Activated CD4-positive, alpha-beta memory T cell treated with anti-CD3 and anti-CD28 coated beads, Interleukin-2, amount 10 ng/mL, durations not matched to agents 7 days and 5 days (primary cell): ENCODE measurements at places on chromosomes 7 and 10.

GRCh38 chr10:48613016-48613415, 8.1 kb upstream of the ARHGAP22 start:
- H3K27ac ChIP-seq, result no peak overlapping the region
- H3K36me3 ChIP-seq, result no peaks in the 10 kb centered on the region
- peaks cover 22% of the 10 kb centered on the region for H3K27me3 ChIP-seq
- H3K4me3 ChIP-seq, result no peak overlapping the region

DNA sequence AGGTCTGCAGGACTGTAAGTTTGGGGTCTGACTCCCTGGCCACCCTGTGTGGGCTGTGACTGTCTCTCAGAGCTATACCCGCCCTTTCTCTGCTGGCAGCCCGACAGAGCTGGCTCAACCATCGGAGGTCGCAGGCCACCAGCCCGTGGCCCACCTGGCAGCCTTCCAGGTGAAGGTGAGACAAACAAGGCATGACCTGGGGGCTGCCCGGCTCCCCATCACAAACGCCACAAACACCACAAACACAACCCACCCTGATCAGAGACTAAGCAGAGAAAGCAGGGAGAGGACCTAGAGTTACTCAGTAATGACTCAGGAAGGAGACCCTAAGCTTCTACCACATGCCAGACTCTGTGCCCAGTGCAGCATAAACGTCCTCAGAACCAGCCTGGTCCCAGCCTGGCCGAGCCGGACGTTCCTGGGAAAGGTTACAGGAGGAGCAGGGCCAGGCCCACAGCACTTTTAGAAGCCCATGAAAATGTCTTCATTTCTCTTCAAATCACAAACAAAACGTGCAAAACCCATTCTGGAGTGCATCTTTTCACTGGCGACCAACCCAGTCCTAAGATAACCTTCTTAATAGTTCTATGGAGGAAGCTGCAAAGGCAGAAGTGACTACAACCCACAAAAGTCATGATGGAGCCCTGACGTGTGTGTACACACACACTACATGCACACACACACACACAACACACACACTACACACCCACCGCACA, 66.8 kb downstream of the MKI67 start:
- no peak for DNase-seq
- H3K27ac ChIP-seq, result no peak overlapping the region
- H3K4me3 ChIP-seq, result no peak overlapping the region
- no peaks in the 10 kb centered on the region for H3K27me3 ChIP-seq
- peaks cover 69% of the 10 kb centered on the region for H3K36me3 ChIP-seq

DNA sequence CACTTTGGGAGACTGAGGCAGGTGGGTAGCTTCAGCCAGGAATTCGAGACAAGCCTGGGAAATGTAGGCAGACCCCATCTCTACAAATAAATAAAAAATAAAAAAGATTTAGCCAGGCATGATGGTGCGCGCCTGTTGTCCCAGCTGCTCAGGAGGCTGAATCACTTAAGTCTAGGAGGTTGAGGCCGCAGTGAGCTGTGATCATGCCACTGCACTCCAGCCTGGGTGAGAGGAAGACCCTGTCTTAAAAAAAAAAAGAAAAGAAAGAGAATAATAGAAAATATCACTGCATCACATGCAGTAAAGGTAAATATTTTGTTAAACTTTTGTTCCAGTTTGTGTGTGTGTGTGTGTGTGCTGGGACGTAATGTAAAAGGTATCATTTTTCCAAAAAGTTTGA, 3.0 kb downstream of the STRIP2 start:
- H3K4me3 ChIP-seq, result no peak overlapping the region
- H3K4me1 ChIP-seq, result peaks cover 55% of the 10 kb centered on the region
- DNase-seq, result no peak
- no peak overlapping the region for H3K27ac ChIP-seq

- H3K27me3 ChIP-seq, result peaks cover 3% of the 10 kb centered on the region
- DNase-seq, result no peak
- H3K4me3 ChIP-seq, result no peak overlapping the region
- H3K4me1 ChIP-seq, result no peaks in the 10 kb centered on the region
- no peak overlapping the region for H3K27ac ChIP-seq
Observed at GRCh38 chr7:132261327-132262159, 314.7 kb downstream of the PLXNA4 start.

DNA sequence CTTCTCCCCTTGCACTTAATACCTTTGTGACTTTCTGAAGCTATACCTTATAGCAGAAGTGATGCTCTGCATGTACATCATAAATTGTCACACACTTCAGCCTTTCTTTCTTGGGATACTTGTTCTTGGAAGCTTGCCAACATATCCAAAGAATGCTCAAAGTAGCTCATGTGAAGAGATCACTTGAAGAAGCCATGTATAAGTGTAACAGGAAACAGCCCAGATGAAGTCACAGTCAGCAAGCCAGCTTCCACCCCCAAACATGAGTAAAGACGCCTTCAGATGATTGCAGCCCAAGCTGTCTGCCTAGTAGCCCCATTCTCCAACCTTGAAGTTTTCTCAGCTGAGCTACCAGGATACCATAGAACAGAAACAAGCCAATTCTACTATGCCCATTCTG, 50.9 kb downstream of the DGKB start:
- no peaks in the 10 kb centered on the region for H3K36me3 ChIP-seq
- no peak overlapping the region for H3K4me3 ChIP-seq
- DNase-seq, result no peak
- no peak overlapping the region for H3K27ac ChIP-seq
- no peaks in the 10 kb centered on the region for H3K27me3 ChIP-seq
- H3K4me1 ChIP-seq, result peaks cover 5% of the 10 kb centered on the region

DNA sequence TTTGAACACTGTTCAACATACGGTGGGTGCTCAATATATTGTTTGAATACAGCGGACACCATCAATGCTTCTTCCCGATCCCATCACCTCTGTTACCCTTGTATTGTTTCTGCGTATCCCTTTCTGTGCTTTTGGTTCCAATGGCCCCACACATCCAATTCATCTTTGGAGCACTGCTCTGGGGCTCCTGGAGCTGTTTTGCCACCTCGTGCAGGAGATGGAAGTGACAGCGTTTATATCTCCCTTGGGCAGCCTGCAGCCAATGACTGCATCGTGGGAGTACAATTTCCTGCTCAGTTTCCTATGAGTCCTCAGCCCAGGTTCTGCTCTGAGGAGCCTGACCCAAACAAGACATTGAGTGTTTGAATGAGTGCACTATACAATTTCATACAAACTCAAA, 50.2 kb upstream of the PIK3CG start:
- H3K27me3 ChIP-seq, result no peaks in the 10 kb centered on the region
- DNase-seq, result no peak
- no peaks in the 10 kb centered on the region for H3K36me3 ChIP-seq

DNA sequence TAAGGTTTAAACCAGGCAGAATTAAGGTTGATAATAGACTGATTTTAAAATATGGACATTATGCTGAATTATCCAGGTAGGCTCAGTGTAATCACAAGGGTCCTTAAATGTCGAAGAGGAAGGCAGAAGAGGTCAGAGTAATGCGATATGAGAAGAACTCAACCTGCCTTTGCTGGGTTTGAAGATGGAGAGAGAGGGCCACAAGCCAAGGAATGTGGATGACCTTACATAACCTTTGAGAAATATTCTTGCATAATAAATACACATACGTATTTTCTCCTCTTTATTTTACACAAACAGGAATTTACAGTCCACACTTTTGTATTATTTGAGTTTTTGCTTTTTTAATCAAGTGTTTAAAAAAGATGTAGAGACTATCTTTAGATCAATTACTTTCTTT, 88.5 kb downstream of the ST7 start:
- H3K4me3 ChIP-seq, result no peak overlapping the region
- no peak overlapping the region for H3K27ac ChIP-seq
- H3K36me3 ChIP-seq, result no peaks in the 10 kb centered on the region
- peaks cover 13% of the 10 kb centered on the region for H3K4me1 ChIP-seq
- no peak for DNase-seq

GRCh38 chr10:100041306-100042002, 31.7 kb upstream of the DNMBP start:
- H3K4me3 ChIP-seq, result no peak overlapping the region
- peaks cover 27% of the 10 kb centered on the region for H3K27me3 ChIP-seq
- H3K4me1 ChIP-seq, result peaks cover 2% of the 10 kb centered on the region
- no peak overlapping the region for H3K27ac ChIP-seq
- no peak for DNase-seq

GRCh38 chr10:59104186-59104585, 72.3 kb upstream of the PHYHIPL start:
- H3K27ac ChIP-seq, result no peak overlapping the region
- no peaks in the 10 kb centered on the region for H3K4me1 ChIP-seq
- no peak for DNase-seq
- H3K36me3 ChIP-seq, result no peaks in the 10 kb centered on the region

DNA sequence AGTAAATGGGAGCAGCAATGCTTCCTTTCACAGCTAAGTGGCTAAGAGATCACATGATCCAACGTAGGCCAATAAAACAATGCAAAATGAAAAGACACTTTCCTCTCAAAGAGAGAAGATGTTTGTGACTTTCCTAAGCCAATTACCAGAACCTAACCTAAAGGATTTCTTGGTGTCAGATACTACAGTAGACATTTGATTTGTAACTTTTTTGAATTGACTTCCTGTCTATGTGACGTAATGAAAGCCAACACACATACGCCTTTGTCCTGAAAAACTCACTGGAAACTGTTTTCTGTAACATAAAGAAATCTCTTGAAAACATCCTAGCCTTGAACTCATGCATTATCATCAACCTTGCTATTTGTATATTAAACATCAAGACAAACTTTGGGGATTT, 417.1 kb downstream of the GPAM start:
- no peak for DNase-seq
- H3K4me1 ChIP-seq, result no peaks in the 10 kb centered on the region
- H3K27ac ChIP-seq, result no peak overlapping the region
- no peaks in the 10 kb centered on the region for H3K27me3 ChIP-seq

GRCh38 chr10:77452952-77453564, 184.6 kb downstream of the KCNMA1 start:
- H3K27ac ChIP-seq, result no peak overlapping the region
- no peak overlapping the region for H3K4me3 ChIP-seq
- no peaks in the 10 kb centered on the region for H3K27me3 ChIP-seq
- no peak for DNase-seq

DNA sequence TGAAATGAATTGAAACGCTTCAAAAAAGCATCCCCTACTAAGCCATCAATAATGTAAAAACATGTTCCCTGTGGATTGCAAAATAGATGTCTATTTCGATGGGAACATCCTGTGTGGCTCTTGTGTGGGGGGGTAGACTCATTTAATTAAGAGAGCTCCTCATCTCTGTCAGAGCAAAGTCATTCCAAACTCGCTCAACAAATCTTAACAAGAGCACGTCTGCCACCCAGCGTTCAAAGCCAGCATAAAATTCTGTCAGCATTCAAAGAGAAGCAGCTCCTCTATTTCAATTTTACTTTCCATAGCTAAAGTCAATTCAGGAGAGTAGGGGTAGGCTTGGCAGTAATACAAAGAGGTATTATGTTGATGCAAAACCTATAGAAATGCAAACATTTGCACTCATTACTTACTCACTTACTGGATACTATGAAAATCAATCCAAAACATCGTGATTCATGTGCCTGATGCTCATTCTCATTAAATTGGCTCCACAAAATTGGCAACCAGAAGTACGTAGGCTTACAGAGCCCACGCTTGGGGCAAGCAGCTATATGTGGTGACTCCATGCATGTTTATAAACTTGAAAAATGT, 114.9 kb downstream of the IPMK start:
- H3K4me1 ChIP-seq, result no peaks in the 10 kb centered on the region
- H3K4me3 ChIP-seq, result no peak overlapping the region
- no peaks in the 10 kb centered on the region for H3K36me3 ChIP-seq
- DNase-seq, result peak; percentile 44
- H3K27ac ChIP-seq, result no peak overlapping the region

DNA sequence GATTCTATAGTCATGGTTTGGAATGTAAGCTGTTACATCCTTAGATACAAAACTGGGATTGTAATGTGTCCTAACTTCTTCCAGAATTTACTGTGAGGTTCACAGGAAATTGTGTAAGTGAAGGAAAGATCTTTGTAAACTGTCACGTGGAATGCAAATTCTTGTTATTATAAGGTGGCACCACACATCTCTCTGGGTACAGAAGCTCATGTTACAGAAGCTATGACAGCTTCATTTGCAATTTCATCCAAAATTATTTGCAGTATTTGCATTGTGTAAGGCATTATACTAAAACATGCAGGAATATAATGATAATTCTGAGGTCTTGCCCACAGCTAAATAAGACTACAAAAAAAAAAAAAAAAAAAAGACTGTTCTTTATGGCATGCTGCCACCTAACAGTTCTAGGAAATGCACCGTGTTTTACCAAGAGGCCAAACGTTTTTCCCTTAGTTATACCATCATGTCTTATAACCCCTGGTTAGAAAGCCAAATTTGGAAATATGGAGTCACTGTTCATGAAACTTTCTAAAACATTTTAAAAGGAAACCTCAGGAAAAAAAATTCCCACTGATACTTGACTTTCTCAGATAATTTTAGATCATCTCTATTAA, 17.6 kb downstream of the MINDY3 start:
- peaks cover 38% of the 10 kb centered on the region for H3K36me3 ChIP-seq
- DNase-seq, result no peak
- H3K4me3 ChIP-seq, result no peak overlapping the region
- peaks cover 37% of the 10 kb centered on the region for H3K4me1 ChIP-seq

GRCh38 chr7:131383417-131384285, 56.0 kb downstream of the MKLN1 start:
- H3K4me1 ChIP-seq, result peaks cover 16% of the 10 kb centered on the region
- H3K36me3 ChIP-seq, result peaks cover 29% of the 10 kb centered on the region
- no peak overlapping the region for H3K4me3 ChIP-seq
- H3K27ac ChIP-seq, result no peak overlapping the region
- no peak for DNase-seq
- no peaks in the 10 kb centered on the region for H3K27me3 ChIP-seq

- no peaks in the 10 kb centered on the region for H3K27me3 ChIP-seq
- peaks cover 4% of the 10 kb centered on the region for H3K4me1 ChIP-seq
- H3K36me3 ChIP-seq, result peaks cover 59% of the 10 kb centered on the region
- no peak overlapping the region for H3K4me3 ChIP-seq
- no peak for DNase-seq
Observed at GRCh38 chr10:79305515-79305914, 41.8 kb upstream of the PPIF start.

GRCh38 chr10:95451568-95452524, 109.3 kb downstream of the SORBS1 start:
- H3K4me1 ChIP-seq, result no peaks in the 10 kb centered on the region
- no peak overlapping the region for H3K4me3 ChIP-seq
- no peak overlapping the region for H3K27ac ChIP-seq
- peaks cover 7% of the 10 kb centered on the region for H3K27me3 ChIP-seq
- no peaks in the 10 kb centered on the region for H3K36me3 ChIP-seq

GRCh38 chr7:82235713-82236112, 207.9 kb downstream of the CACNA2D1 start:
- H3K27ac ChIP-seq, result no peak overlapping the region
- no peaks in the 10 kb centered on the region for H3K27me3 ChIP-seq
- no peak for DNase-seq
- H3K36me3 ChIP-seq, result no peaks in the 10 kb centered on the region

DNA sequence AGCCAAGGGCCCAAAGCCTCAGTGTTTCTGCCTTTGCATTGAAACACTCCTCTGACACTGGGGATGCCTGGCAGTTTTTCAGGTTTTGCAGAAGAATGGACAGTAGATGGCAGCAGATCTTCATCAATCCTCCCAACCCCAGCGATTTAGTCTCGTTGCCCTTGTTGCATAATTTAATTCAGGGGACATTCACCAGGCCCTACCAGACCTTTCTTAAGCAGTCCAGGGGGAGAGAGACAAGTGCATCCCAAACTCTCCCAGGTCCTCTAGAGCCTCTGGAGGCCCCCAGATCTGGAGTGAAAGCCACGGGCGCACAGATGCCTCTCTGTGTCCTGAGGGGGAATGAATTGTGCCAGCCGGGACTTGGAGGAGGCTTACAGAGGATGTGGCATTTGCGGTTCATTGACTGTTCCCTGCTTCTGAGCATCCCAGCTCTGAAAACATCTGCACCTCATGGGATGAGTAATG, 29.6 kb downstream of the MINDY4 start:
- H3K36me3 ChIP-seq, result no peaks in the 10 kb centered on the region
- peaks cover 23% of the 10 kb centered on the region for H3K4me1 ChIP-seq
- DNase-seq, result peak; percentile 47
- H3K4me3 ChIP-seq, result no peak overlapping the region
